ENCODE measurements at places on chromosomes 16 and 17.
A peak's percentile ranks its signal among the peaks of the same experiment; 100 is the strongest.

DNA sequence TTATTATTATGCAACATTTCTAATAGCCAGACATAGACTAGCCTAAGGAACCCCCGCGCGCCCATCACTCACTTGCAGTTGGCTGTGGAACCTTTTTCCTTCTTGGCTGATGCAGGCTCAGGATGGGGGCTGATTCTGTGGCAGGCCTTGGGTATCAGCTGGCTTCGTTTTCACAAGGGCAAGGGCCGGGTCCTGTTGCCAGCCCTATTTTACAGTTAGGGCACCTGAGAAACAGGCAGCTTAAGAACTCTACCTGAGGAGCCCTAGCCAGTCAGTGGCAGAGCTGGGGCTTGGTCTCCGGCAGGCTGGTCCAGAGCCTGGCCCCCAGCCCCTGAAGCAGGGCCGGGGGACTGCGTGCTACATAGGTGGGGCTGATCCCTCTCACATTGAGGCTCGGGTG is 28.7 kb downstream of the ADGRG5 start:
- DNase-seq = no peak

DNA sequence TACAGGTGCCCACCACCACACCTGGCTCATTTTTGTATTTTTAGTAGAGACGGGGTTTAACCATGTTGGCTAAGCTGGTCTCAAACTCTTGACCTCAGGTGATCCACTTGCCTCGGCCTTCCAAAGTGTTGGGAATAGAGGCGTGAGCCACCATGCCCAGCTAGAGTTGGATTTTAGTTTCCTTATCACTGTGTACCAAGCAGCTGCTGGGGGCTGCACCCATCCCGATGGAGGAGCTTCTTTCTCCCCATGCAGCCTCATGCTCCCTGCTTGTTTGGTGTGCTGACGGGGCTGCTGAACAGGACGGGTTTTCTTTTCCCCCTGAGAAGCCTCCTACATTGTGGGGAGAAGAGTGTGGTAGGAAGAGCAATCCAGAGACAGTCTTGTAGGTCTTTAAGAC is 173.2 kb downstream of the LGALS9B start:
- no peak for DNase-seq

DNA sequence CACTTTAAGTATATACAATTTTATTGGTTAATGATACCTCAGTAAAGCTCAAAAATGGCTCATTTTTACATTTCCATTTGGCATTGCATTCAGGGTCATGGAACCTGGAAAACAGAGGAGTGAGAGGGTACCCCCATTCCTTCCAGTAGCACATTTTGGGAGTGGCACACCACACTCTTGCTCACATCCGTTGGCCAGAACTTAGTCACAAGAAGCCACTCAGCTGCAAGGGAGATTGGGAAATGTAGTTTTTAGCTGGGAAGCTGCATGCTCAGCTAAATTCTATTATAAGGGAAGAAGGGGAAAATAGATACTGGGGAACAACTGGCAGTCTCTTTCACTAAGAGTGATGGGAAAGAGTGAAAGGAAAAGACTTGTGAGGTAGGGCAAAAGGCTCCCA is 102.5 kb upstream of the TMEM97 start:
- no peak for DNase-seq

- DNase-seq = no peak
Measured at GRCh38 chr16:27776556-27777225, 226.7 kb downstream of the KATNIP start.

- DNase-seq = peak; percentile 74
Measured at GRCh38 chr16:56637814-56638750, at the start of gene MT1A. Gene MT1A, plus strand, starts transcription at chr16:56638666. Its CDS starts 73 bp downstream, at chr16:56638739.

- DNase-seq = no peak
Measured at GRCh38 chr17:60077226-60077625, 1.5 kb downstream of the HEATR6 start.

GRCh38 chr17:50471009-50471905 is 2.6 kb upstream of the CHAD start:
- DNase-seq = no peak

- no peak for DNase-seq
Measured at GRCh38 chr17:41369023-41369422, 590 bp downstream of the KRT33B start.

DNA sequence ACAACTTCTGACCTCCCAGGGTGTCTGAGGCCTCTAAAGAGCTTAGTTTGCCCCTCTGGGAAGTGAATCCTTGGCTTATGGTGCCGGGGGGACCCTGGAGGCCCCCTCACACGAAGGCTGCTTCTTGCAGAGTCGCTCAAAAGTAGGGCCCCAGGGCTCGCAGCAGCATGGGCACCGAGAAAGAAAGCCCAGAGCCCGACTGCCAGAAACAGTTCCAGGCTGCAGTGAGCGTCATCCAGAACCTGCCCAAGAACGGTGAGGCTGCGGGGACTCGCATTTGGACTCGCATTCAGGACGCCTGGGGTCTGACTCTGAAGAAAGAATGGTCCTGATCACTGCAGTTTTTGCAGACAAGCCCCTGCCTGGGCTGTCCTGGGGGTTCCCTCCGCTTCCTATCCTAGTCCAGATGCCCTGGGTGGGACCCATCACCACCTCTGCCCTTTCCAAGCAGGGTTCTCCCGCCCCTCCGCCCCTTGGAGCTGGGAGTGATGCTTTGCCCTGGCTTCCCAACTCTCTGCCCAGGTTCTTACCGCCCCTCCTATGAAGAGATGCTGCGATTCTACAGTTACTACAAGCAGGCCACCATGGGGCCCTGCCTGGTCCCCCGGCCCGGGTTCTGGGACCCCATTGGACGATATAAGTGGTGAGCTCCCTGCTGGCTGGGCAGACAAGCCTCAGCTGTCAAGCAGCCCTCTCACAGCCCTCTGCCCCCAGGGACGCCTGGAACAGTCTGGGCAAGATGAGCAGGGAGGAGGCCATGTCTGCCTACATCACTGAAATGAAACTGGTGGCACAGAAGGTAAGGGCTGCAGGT is 698 bp downstream of the ACBD4 start:
- DNase-seq = peak; percentile 31

- no peak for DNase-seq
Measured at GRCh38 chr17:67413388-67413787, 36.3 kb downstream of the PITPNC1 start.

DNA sequence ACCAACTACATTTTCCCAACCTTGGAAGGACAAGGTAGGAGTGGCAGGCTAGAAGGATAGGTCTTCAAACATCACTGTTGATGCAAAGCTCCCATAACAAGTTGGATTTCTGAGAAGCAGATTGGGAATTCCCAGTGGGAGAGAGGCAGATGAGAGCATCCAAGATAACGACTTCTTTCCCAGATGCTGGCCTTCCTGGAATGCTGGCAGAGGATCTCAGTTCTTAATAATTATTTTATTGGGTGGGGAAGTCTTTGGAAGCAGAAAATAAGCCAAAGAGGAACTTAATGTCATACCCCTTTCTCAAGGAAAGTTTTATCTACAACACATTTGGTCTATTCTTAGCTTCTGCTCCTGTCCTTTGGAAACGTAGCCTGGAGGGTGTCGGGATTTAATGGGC is 64.5 kb downstream of the MPRIP start:
- DNase-seq = no peak

GRCh38 chr16:65548470-65548869 is 426.6 kb upstream of the CDH11 start:
- DNase-seq = peak; percentile 45

GRCh38 chr16:71723537-71724319 is 773 bp downstream of the PHLPP2 start:
- peak; percentile 97 for DNase-seq

- DNase-seq = peak; percentile 60
Measured at GRCh38 chr17:30021708-30022317, 80.4 kb downstream of the EFCAB5 start.

DNA sequence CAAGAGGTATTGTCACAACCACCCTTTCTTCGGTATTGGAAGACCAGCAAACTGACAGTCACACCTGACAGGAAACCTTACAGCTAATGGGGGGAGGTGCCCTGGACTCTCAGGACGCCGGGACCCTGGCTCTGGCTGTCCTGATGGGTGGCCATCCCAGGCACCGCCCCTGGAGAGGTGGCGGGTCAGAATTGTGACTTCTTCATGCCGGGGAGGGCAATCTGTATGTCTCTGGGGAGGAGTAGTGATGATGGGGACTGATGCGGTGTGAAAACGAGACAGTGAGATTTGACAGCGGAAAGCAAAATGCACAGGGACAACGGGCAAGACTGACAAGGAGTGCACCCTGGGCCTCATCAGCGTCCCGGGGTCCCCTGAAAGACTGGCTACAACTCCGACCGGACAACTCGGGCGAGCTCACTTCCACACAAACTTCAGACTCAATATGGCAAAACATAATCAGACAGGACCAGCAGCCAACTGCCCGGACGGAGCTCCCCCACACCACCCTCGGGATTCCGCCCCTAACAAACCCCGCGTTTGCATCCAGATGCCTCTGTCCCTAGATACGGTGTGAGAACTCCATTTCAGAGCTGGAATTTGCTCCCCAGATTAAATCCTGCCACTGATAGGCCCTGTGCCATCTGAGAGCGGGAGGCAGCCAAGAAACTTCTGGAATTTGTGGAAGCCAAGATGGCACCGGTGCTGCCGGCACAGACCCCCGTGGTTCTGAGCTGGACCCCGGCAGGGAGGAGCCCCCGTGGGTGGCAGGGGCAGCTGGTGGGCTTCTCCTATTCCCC is 83.6 kb upstream of the CREBBP start:
- no peak for DNase-seq

DNA sequence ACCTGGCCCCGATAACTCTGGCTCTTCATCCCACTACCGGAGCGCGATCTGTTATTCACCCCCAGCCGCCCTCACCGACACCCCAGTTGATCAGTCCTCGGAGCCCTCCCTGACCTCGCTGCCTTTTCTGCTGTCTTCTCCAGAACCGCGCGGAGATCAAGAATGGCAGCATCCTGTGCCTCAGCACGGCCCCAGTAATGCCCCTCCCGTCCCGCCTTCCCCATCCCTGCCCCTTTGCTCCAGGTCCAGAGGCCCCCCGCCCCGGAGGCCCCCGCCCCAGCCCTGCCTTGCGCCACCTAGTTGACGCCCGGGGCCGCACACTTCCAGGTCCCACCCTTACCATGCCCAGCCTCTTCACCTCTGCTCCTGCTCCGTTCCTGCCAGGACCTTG is 872 bp downstream of the ELMO3 start:
- peak; percentile 61 for DNase-seq

DNA sequence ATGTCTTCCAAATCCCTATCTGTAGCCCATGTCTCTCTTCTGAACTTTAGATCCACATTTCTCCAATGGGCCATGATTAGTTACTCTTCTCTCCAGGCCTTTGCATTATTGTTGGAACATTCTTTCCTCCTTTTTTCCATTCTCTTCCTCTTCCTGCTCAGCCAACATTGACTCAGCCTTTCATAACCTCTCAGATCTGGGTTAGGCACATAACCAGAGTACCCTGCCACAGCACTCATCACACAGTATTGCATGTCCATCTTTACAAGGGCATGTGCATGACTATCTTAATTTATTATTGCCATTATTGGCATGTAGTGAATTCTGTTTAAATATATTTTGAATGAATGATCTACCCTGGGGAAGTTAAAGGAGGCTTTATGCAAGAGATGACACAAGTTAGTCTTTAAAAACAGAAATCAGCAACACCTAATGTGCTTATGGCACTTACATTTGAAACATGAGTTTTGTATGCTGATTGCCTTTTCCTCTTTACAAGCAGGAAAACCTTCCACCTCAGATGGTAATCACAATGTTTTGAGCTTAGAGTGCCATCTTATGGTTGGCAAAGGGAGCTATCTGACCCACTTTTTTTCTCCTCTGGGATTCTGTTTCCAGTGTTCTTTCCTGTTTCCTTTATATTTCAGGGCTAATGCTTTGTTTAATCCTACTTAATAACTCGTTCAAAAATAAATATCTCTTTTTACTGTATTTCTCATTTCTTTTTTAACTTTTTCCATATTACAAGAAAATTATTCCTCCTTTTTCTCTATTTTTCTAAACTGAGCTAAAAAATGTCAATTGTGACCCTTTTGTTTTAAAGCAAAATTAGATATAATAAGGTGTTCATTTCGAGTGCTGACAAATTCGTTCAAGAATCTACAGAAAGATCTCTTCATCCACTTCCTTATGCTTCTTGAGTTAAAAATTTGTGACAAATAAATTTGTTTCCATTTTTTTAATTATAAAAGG is 151.0 kb upstream of the RBL2 start:
- peak; percentile 51 for DNase-seq

DNA sequence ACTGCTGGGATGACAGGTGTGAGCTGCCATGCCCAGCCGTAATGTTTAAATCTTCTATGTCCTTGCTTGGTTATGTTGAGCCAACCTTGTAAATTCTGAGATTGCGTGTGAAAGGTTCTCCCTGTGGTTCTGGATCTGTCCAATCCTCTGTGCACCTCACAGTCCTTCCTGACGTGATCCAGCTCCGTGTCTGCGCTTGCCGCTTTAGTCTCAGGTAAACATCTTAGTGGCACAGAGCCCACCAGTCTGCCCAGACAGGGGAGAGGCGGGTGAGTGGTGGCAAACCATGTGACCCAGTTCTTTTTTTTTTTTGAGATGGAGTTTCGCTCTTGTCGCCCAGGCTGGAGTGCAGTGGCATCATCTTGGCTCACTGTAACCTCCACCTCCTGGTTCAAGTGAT is 13.9 kb downstream of the SLC25A10 start:
- no peak for DNase-seq

GRCh38 chr17:20156196-20157000 is 147.2 kb downstream of the SPECC1 start:
- peak; percentile 76 for DNase-seq

GRCh38 chr16:49834531-49835151 is 21.3 kb downstream of the ZNF423 start:
- DNase-seq = peak; percentile 81

GRCh38 chr17:67238991-67239390 is 6.0 kb downstream of the HELZ start:
- DNase-seq = no peak

DNA sequence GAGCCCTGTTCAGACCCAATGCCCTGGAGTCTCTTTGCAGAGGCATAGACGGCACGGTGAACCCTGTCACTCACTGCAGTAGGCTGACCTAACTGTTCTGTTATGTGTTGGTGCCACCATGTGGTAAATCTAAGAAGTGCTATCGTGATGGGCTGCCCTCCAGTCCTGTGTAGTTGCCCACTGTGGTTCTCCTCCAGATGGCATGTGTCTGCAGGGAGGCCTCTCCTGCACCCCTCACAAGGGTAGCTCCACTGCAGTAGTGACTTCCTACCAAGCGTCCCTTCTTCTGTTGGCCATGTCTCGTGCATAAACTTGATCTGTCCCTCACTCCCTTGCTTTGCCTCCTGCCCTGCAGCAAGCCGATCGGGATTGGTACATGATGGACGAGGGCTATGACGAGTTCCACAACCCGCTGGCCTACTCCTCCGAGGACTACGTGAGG is 5.8 kb downstream of the DHX38 start:
- DNase-seq = peak; percentile 78

DNA sequence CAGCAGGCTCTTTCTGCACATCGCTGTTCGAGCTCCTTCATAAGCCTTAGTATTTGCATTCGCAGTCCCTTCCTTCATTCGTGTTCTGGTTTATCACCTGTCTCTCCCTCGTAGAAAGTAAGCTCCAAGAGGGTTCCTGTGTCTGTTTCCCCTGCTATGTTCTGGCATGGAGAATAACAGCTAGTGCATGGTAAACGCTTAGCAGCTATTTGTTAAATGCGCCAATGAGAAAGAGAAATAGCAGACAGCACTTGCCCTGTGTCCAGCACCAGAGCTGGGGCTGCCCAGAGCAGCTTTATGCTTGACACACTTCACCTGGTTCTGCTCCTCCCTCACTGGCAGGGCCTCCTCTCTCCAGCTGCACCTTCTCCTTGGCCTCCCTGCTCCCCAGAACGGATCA is 5.5 kb downstream of the ZNF688 start:
- no peak for DNase-seq

Measured in SK-N-SH (cell line).